Esophagus squamous epithelium (tissue), 5 donors: ENCODE measurements at places on chromosomes 11 and 22.

- DNase-seq = no peak
Measured at GRCh38 chr11:69501891-69502860, 20.7 kb downstream of the LINC01488 start.

DNA sequence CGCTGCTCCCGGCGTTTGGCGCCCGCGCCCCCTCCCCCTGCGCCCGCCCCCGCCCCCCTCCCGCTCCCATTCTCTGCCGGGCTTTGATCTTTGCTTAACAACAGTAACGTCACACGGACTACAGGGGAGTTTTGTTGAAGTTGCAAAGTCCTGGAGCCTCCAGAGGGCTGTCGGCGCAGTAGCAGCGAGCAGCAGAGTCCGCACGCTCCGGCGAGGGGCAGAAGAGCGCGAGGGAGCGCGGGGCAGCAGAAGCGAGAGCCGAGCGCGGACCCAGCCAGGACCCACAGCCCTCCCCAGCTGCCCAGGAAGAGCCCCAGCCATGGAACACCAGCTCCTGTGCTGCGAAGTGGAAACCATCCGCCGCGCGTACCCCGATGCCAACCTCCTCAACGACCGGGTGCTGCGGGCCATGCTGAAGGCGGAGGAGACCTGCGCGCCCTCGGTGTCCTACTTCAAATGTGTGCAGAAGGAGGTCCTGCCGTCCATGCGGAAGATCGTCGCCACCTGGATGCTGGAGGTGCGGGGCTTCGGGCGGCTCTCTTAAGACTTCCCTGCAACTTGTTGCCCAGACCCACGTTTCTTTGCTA is at the start of gene CCND1:
Gene CCND1, plus strand, starts transcription at position 162 of the 587 bp plus-strand sequence. Its CDS starts 158 bp downstream, at position 320.
- DNase-seq = no peak

GRCh38 chr11:128261011-128261421 is 326.3 kb downstream of the ETS1 start:
- DNase-seq = no peak

- no peak for DNase-seq
Measured at GRCh38 chr11:15194671-15195415, 80.1 kb downstream of the INSC start.

DNA sequence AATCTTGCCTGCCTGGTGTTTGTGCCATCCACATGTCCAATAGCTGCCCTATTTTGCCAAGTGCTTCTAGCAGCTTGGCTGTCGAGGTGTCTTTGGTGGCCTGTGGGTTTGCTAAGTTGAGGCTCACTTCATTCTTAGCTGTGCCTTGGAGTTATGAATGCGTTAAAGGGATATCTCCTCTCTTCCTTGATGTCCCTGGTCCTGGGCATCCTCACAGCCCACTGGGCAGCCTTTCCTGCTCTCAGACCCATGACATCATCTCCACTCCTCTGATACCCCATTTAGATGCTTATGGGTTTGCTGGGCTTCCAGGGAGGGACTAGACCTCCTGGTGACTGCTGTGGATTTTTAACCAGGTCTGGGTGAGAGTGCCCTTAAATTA is 1.3 kb downstream of the LDLRAD3 start:
- DNase-seq = no peak

GRCh38 chr11:31768749-31769640 is 42.1 kb downstream of the PAX6 start:
- DNase-seq = no peak

DNA sequence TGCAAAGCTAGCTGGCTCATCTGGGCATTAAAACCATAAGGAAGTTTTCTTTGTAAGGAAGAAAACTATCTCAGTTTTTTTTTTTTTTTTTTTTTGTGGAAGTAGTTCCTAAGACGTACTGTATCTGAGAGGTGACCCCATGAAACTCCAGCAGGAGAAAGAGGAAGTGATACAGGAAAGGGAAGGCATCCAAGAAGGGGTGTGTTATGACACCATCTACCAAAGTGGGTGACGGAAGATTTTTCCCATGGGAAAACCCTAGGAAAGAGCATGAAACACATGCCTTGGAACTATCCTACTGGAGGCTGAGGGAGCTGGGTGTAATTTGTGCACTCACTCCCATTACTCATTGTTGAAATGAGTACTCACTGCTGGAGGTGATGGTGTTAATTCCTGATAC is 63.8 kb upstream of the ARHGAP20 start:
- DNase-seq = no peak

DNA sequence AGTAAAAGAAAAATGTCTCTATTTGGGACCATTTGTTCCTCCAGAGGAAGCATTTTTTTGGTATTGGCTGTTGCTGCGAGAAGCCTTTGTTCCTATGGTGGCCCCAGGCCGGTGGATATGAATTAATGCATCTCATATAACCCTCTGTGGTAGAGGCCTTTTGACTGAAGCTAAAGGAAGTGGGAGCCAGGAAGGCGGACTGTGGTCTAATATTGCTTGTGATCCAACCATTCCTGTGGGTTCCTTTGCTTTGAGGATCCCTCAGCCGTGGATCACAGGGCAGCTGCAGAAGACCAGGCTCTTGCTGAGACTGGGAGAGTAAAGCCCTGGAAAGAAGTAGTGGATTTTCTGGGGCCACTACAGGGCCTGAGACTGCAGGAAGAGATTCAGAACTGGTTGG is 68.3 kb upstream of the NAV2 start:
- no peak for DNase-seq

- DNase-seq = no peak
Measured at GRCh38 chr22:20558534-20558933, 51.1 kb downstream of the MED15 start.

DNA sequence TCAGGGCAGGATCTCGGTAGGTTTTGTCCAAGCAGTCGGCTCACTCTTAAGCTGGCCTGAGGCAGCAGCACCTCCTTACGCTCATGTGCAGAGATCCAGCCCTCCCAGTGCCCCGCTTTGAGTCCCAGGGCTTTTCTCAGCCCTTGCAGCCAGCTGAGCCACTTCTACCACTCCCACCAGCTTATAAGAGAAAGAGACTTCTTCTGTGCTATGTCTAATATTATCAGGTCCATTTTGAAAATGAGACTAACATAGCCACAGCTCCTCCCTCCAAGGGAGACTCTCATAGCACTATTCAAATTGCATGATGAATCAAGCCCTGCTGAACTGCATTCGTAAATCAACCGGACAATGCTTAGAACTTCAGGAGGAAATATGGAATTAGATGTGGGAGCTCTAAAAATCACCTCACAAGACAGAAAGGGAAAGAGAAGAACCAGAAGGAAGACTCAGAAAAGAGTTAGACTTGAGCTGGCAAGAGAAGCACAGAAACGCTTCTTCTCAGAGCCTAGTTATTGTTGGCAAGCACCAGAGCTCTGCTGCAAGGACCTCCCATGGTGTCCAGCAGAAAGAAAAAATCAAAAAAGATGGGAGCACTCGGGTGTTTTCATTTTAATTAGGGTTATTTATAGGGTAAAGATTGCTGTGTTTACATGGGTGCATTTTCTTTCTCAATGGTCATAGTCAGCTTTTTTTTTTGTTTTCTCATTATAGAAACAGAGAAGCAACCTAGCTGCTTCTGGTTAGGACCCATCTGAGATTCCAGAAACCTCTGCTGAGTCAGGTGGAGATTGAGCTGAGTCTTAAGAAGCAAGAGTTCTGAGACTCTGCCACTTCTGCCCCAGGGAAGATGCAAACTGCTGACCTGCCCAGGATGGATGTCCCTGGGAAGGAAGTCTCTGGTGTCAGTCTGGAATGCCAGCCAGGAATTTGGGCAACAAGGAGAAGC is 181.4 kb downstream of the ETS1 start:
- no peak for DNase-seq

- DNase-seq = no peak
Measured at GRCh38 chr11:86490582-86490981, 115.9 kb downstream of the CCDC81 start.

DNA sequence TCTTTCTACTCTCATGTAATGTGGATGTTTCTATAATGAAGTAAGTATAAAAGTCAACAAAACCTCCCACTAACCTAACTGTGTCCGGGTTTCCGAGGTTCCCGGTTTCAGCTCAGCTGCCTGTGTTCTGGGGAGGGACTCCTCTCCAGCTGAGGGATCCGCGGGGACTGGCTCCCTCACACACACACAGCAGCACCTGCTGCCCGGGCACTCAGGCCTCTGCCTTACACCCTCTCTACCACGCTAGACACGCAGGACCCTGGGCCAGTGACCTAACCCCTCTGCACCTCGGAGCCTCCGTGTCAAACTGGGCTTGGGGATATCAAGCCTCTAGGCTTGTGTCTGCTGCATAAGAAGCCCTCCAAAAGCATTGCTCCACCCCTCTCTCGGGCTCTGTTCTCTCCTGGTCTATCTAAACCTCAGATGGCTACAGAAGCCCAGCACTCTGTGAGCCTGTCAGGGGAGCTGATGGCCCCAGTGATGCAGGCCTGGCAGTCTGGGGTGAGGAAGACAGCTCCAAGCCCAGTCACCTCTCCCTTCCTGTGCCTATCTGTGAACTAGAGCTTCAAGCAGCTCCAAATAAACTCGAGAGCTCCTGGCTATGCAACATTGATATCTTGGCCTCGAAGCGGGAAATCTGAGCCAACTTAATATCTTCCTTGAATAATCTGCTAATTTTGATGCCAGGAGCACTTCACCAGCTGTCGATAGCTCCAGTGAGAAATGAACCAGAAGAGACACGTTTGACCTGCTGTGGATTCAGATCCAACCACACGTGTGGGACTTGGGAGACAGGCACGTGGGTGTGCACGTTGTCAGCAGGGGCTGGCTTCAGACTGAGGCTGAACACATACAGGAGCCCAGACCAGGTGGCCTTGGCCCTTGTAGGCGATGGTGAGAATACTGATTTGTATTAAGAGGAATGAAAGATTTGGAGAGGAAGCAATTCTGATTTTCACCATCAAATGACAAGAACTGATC is 232.7 kb upstream of the B3GAT1 start:
- no peak for DNase-seq

DNA sequence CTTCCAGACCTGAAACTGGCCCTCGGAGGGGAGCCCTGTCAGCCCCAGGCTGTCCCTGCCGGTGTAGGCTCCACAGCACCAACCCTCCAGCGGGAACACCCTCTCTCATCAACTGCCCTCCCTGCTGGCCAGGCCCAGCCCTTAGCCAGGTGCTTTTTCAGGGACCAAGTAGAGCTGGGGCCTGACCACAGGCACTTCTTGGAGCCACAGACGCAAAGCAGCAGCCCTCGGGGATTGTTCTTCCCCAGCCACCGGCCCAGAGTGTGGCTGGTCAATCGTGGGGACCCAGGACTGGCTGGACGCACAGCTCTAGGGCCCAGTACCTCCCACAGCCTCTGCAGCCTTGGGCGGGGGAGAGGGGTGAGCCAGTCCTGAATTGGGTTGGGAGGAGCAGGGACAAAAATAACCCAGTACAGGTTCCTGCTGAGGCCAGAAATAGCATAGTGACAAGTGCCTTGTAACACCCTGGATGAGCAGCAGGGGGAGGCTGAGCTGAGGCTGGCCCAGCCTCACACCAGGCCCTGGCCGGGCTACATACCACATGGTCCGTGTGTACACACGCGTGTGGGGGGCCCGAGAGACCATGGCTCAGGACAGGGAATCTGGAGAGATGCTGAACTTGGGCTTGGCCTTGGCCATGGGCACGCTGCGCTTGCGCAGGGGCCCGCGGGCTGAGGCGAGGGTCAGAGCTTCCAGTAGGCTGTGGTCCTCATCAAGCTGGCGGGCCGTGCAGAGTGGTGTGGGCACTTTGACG is 2.0 kb downstream of the KCNJ11 start:
- DNase-seq = no peak
